ENCODE measurements at places on chromosomes 2 and 18. TPM values are rescaled to one million over a fixed set of nuclear protein-coding genes. Genes with fewer than 3 reads are reported as not detected.

DNA sequence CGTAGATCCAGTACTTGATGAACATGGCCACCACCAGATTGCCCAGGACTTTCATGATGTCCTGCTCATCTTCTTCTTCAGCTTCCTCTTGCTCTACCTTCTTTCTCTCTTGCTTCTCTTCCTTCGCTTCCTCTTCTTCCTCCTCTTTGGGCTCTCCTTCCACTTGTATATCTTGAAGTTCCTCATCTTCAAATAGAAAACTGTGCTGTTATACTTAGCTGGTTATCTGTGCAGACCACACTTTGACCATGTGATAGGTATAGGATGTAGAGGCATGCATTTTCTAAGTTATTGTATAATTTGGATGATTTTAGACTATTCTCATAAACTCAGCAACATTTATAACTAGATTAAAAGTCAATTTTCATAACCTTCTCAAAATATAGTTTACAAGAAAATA is 263.4 kb downstream of the NAPG start:
- no peak overlapping the region for H3K27ac ChIP-seq
- H3K4me3 ChIP-seq = no peak overlapping the region
- peaks cover 12% of the 10 kb centered on the region for H3K4me1 ChIP-seq
- peaks cover 2% of the 10 kb centered on the region for H3K36me3 ChIP-seq
- H3K27me3 ChIP-seq = peaks cover 41% of the 10 kb centered on the region
- DNase-seq = no peak

- no peak overlapping the region for H3K4me3 ChIP-seq
- no peaks in the 10 kb centered on the region for H3K27me3 ChIP-seq
- peaks cover 2% of the 10 kb centered on the region for H3K36me3 ChIP-seq
- H3K4me1 ChIP-seq = peaks cover 17% of the 10 kb centered on the region
- no peak for DNase-seq
- H3K27ac ChIP-seq = no peak overlapping the region
Observed at GRCh38 chr2:69628325-69629021, 15.1 kb downstream of the AAK1 start.

DNA sequence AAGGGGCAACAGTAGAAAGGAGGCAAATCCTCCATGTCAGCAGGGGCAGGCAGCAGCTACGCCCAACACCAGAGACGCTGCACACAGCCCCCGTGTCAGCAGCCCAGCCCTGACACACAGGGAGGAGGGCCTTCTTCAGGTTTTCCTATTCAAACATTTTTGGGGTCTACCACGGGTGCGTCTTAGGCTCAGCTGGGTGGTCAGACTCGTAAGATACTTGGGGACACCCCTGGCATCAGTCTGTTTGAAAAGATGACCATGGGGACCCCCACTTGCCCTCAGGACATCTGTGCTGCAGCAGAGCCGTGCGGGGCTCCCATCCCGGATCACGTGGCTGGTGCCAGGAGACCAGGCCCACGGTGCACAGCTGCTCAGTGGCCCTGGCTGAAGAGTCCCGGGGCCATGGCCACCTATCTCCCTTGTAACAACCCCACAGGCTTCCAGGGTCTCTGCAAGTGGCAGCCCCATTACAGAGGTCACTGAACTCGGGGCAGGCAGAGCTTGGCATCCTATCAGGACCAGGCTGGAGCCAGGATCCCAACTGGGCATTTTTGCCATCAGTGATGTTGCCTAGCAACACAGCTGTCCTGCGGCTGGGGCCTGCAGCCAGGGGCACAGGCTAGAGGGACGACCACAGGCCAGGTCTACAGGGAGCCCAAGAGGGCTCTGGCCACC is 82.5 kb downstream of the EDAR start:
- H3K27ac ChIP-seq = no peak overlapping the region
- no peaks in the 10 kb centered on the region for H3K4me1 ChIP-seq
- no peaks in the 10 kb centered on the region for H3K27me3 ChIP-seq
- no peak overlapping the region for H3K4me3 ChIP-seq
- DNase-seq = no peak

GRCh38 chr2:238139196-238140039 is 950 bp downstream of the KLHL30 start:
- no peak overlapping the region for H3K27ac ChIP-seq
- H3K4me1 ChIP-seq = peaks cover 6% of the 10 kb centered on the region
- H3K4me3 ChIP-seq = no peak overlapping the region
- DNase-seq = no peak

- no peak overlapping the region for H3K4me3 ChIP-seq
- no peak for DNase-seq
- H3K36me3 ChIP-seq = no peaks in the 10 kb centered on the region
- H3K27me3 ChIP-seq = peaks cover 6% of the 10 kb centered on the region
Observed at GRCh38 chr2:11500702-11501303, 33.0 kb upstream of the GREB1 start.

ABCG8 gene
- total RNA-seq = not detected
